ENCODE measurements at places on chromosomes 1 and 21.

DNA sequence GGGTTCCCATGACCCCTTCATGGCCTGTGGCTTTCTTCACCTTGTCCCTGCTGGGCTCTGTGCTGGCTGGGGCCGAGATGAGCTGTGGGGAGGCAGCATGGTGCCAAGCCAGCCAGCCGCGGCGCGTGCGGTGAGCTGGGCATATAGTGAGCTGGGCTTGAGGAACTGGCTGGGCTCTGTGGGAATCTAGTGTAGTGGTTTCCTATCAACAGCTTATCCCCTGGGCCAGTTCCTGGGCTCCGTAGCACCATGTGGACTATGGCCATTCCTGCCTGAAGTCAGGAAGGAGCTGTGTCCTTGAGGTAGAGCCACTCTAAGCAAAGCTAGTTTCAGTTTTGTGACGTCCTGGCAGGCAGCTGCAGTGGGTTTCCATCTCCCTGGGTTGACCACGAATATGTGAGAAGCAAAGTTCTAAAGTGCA lies 1.8 kb downstream of the NCMAP start:
- DNase-seq, result no peak

- no peak for DNase-seq
Observed at GRCh38 chr1:224641030-224641429, 24.9 kb downstream of the CNIH3 start.

- DNase-seq, result no peak
Observed at GRCh38 chr1:220301630-220302029, 29.4 kb upstream of the RAB3GAP2 start.

- DNase-seq, result no peak
Observed at GRCh38 chr1:59089922-59090457, 206.9 kb upstream of the FGGY start.
